ENCODE measurements at places on chromosomes 16 and 17.
A peak's percentile ranks its signal among the peaks of the same experiment; 100 is the strongest.

DNA sequence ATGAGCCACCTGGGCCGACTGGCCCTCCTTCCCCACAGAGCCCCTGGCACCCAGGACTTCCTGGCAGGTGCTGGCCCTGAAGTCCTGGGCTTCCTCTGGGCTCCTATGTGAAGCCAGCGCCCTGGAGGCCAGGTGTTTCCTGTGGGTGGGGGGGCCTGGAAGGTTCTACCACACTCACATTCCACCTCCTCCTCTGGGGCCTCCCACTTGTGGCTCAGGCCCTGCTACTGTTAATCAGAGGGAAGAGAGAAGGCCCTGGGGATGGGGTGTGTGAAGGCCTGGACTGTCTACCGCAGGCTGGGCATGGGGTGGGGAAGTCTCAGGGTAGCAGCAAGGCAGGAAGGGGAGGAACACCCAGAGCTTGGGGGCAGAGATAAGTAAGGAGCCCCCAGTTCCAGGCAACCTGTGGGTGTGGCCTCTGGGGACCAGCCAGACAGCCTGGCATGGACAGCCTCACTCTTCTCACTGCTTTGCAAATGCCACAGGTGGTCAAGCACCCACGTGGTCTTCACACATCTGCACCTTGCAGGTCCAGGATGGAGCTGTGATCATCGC lies 111.9 kb upstream of the TNRC6C start:
- no peak for DNase-seq

DNA sequence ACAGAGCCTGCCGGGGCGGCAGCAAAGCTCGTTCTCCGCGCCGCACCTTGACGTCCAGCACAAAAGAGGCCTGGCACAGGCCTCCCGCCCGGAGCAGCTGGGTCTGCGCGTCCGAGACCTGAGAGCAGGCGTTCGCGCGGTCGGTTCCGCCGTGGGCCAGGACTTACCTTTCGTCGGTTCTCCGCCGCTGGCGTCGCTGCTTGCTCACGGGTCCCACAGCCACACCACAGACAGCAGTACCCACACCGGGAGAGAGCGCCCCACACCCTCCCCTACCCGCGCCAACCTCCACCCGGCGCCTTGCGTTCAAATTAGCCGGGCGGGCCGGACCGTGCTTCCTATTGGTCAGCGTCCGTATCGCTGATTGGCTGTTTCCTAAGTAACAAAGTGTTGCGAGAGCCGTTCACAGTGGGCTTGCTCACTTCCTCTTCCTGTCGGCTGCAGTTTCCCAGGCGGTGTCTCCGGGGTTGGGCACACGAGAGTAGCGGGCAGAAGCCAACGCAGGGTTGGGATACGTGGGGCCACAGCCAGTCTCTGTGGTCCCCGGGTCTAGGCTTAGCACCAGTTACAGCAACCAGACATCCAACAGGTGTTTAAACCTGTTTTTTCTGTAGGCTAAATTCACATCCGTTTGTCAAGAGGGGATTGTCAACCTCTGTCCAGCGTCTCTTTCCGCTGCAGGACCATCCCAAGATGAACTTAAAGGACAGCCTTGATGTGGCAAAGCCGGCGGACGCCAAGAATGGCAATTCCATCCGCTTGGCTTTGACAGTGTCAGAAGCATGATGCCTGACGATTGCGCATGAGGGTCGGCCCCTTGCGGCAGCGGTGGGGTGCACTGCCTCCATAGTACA lies at the start of gene KIF18B:
Gene KIF18B (minus strand): TSS at position 313 of the 854 bp plus-strand sequence. CDS start 11,429 bp downstream, outside the sequence.
- DNase-seq: peak; percentile 97

GRCh38 chr16:9053006-9053601 lies 38.3 kb upstream of the HAPSTR1 start:
- DNase-seq: peak; percentile 26

GRCh38 chr16:1674306-1674705 lies 3.8 kb upstream of the JPT2 start:
- no peak for DNase-seq

GRCh38 chr17:913207-913606 lies 66.4 kb downstream of the NXN start:
- DNase-seq: no peak

DNA sequence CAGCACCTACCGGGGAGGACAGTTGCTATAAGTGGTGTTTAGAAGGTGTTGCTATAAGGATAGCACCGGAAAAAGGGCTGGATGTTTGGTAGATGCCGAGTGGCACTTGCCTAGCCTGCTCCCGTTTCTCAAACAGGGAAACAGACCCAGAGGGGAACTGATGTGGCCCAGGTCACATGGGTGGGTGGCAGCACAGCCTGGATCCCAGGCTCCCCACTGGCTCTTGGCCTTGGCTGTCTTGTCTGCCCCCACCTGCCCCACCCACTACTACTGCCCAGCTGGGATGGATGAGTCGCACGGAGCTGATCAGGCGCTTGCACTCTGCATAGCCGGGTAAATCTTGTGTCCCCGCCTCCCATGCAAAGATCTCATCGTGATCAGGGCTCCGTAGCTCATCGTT lies 7.2 kb downstream of the SMTNL2 start:
- DNase-seq: no peak

- DNase-seq: no peak
These were observed 26.0 kb downstream of the NECAB2 start for GRCh38 chr16:83994087-83994486.

DNA sequence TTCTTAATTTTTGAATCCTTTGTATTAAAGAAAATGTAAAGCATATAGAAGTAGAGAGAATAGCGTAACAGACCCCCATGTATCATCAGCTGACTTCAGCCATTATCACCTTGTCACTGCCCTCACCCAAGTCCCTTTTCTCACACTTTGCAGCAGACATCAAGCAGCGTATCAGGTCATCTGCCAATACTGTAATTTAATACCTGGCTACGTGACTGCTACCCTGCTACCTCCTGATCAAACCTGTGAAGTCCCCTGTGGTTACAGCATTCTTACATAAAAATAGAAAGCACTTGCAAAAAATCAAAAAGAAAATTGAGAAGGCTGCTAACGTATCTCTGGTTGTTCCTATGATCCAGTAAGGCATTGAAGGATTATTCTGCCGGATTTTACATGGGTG lies 96.4 kb downstream of the PLCG2 start:
- DNase-seq: no peak

- DNase-seq: peak; percentile 70
These were observed 14.9 kb upstream of the CBFB start for GRCh38 chr16:67013823-67014633.

DNA sequence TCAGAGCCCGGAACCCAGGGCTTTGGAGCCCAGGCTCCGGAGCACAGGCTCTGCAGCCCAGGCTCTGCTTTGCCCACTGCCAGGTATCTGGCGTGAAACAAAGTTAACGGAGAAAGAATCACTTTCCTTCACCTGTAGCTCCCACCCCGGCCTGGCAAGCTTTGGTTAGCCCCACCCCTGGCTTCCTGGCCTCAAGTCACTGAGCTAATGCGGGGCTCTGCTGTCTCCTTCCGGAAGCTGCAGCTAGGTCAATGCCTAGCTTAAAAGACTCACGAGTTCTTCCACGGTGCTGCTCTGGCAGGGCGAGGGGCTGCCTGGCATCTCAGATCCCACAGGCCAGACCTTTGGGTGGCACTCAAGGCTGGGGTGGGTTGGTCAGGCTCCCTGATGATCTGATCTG lies 21.1 kb upstream of the SPPL2C start:
- DNase-seq: no peak

- no peak for DNase-seq
These were observed 1130.4 kb downstream of the CDH8 start for GRCh38 chr16:60905811-60906210.

DNA sequence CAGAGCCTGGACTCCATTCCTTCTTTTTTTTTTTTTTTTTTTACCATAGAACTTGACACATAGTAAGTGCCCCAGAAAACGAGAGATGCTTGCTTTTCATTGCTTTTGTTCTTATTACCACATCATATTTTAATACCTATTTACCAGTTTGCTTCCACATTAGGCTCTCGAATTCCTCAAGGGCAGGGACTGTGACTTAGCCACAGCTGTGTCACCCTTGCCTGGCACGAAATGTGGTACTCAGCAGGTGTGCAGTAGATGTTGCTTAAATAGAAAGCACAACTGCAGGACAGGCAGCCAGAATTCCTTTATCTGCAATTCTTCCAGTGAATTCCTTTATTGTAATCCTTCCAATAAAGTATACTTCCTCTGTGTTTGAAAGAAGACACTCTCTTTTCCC lies 393.0 kb downstream of the HAPSTR1 start:
- DNase-seq: no peak

DNA sequence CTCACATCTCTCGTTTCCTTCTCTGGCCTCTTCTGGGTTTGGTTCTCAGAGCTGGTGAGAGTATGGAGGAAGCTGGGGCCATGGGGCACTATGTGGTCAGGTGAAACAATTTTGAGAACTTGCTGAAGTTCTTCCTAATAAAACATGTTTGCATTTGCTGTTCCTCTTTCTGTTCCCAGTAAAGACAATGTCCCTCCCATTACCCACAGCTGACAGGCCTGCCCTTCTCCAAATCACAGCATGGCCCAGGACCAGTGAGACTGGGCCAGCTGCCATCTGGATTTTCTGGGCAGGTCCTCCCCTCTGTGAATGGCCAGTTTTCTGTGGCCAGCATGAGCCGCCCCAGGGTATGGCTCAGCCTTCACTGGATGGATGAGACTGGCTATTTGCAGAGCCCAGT lies at the start of gene CD300H:
Gene CD300H (minus strand): TSS at position 113 of the 400 bp plus-strand sequence.
- no peak for DNase-seq

GRCh38 chr16:964356-965035 lies 6.3 kb downstream of the LMF1 start:
- DNase-seq: no peak

- DNase-seq: no peak
These were observed 227.8 kb upstream of the CDH11 start for GRCh38 chr16:65349626-65350025.

DNA sequence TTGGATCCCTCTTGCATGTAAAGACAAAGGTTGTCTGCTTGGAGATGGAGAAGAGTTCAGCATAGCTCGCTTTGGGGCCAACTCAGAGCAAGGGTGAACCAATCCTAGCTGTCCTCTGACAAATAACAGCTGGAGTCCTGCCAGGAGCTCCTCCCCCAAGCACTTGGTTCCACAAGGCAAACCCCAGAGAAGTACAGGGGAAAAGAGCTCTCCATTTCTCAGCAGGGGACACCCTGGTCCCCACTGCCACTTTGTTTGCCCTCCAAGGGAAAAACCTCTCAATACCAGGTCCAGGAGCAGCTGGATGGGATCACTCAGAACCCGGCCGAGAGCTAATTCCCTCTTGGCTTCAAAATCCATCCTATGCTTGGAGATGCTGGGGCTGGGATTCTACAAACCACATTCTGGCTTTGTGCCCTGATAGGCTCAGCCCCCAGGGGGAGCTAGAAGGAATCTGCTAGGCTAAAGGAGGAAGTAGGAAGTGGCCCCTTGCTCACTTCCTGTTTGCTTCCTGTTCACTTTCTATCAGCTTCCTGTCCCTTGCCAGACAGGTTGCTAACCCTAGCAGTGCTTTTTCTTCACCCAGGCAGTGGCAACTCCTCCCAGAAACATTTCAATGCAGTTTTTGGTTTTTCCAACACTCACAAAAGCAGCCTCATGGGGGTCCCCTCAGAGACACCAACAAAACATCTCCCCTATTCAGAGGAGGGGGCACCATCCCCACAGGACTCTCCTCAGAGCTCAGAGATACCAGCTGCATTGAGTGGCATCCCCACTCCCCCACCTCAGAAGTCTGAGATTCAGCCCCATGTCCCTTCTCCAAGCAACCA lies 30.7 kb downstream of the CDRT4 start:
- DNase-seq: peak; percentile 88

DNA sequence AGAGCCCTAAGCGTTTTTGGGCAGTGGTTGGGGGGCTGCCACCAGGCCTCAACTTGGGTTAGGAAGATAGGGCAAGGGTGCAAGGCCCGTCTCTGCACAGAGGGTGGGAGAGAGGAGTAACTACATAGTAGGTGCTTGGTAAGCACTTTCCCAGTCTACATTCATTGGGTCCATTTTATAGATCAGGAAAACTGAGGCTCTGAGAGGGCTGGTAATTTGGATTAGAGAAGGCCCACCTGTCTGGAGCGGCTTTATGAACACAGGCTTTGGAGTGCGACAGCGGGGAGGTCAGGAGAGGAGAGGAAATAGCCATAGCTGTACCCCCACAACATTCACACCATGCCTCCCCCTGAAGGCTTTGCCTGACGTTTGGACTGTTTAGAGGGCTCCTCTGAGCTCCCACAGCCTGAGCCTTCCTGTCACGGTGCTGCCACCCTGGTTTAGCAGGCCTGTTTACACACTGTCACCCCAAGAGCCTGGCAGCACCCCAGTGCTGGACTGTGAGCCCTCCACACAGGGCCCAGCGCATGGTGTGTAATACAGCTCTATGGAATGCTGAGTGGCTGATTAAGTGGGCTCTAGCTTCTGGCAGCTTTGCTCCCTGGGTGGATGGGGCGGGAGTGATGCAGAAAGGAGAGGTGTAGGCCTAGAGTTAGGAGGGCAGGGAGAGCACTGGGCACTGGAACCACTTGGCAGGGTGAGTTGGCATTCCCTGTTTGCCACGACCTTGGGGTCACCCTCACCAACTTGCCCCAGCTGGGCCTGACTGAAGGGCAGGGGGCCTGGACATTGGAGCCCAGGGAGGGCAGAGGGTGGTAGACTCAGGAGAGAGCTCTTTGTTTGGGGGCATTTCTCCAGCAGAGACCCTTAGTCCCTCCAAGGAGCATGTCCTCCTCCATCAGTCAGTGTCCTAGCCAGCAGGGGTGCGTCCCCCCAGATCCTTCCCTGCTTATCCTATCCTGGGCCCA lies 73.7 kb downstream of the RAI1 start:
- DNase-seq: no peak

DNA sequence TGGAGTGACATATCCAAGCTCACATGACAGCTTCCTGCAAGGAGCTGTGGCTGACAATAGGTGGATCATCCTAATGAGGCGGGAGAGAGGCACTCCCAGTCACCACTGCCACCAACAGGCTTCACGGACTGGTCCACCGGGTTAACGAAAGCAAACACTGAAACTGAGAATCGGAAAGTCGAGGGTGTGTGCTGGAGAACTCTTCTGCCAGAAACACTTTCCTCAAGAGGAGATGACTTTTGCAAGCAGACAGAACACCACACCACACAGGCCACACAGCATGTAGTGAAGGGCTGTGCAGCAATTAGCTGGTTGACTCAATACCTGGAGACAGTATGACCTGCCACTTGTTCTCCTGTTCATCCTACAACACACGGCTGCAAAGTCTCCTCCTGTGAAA lies 53.0 kb upstream of the DNAJA2 start:
- DNase-seq: no peak

GRCh38 chr17:3626831-3627768 lies 8.9 kb downstream of the SHPK start:
- DNase-seq: no peak

- no peak for DNase-seq
These were observed 6.2 kb upstream of the SMG1 start for GRCh38 chr16:18932243-18932987.

All from NCI-H1092 (cell line).